ENCODE measurements at places on chromosomes 5 and 9.

- no peak for DNase-seq
Measured at GRCh38 chr9:122028089-122028488, 65.0 kb downstream of the TTLL11 start.

GRCh38 chr5:132427281-132428146, 58.0 kb downstream of the SLC22A5 start:
- peak; percentile 48 for DNase-seq

- DNase-seq: no peak
Measured at GRCh38 chr5:43420241-43420640, 8.1 kb upstream of the CCL28 start.

GRCh38 chr5:58818465-58818864, 235.6 kb downstream of the RAB3C start:
- DNase-seq: no peak

DNA sequence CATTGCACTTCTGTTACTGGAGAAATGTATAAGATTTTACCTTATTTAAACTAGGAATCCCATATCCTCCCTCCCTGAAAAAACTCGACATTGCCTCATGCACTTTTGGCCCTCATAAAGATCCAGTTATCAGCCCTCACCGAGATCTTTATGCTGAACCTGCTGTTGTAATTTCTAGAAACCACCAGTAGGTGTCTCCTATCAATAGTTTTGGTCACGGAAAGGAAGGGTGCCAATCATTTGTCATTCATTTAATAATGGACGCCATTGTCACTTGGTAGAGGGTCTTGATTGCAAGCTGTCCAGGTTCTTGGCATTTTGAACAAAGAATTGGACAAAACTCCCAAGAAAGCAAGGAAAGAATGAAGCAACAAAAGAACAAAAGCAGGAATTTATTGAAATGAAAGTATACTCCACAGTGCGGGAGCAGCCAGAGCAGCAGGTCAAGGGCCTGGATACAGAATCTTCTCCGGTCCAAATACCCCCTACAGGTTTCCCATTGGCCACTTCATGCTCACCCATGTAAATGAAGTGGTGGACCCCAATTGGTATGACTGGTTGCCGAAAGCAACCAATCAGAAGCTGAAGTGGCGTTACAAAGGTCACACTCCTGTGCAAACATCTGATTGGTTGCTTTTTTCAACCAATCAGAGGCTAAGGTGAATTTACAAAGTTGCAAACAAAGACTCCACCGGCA, 524.3 kb downstream of the PSAT1 start:
- DNase-seq: no peak

- DNase-seq: no peak
Measured at GRCh38 chr5:9015260-9015936, 530.5 kb downstream of the SEMA5A start.

DNA sequence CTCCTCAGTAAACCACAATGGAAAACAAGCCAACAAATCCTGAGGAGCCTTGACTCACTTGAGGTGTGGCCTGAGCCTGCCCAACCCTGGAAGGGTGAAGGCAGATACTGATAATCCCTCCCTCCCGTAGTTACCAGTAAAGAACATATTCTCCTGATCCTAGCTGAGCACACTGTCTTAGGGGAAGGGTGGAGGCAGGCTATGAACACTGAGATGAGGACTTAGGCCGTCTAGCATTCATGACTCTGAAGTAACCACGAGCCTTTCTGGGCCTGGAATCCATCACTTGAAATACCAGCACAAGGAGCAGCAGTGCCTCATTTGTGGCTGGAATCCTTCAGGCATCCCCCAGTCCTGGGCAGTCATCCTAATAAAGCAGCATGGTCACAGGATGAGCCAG, 124.5 kb upstream of the PRLR start:
- DNase-seq: no peak

DNA sequence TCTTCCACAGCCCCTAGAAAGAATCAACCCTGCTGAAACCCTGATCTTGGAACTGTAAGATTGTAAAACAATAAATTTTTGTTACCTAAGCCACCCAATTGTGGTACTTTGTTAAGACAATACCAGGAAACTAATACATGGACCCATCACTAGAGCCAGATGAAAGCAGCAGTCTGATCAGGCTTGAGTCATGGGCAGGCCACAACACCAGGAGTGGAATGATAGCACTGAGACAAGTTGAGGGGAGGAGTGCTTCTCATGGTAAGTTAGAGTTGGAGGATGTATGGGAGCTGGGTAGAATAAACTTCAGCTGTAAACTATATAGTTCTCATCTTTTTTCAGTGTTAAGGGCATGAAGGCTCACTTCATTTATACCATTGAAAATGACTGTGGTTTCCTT, 164.4 kb upstream of the OR13F1 start:
- no peak for DNase-seq

DNA sequence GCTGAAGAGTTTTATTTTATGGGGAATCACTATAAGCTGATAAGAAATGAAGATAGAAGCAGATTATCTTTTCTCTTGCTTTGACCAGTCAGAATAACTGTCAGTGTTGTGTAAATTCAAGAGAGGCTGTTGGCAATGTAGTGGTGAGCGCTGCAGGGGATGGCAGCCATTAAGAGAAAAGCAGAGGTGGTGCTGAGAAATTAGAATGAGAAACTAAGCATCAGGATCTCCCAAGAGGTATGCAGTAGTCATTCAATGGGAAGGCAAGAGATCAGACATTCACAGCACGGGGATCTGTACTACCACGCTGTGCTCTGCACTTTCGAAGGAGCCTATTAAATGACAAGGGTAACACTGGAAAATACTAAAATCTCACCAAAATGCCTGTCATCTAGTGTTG, 768.5 kb upstream of the ACO1 start:
- DNase-seq: no peak

DNA sequence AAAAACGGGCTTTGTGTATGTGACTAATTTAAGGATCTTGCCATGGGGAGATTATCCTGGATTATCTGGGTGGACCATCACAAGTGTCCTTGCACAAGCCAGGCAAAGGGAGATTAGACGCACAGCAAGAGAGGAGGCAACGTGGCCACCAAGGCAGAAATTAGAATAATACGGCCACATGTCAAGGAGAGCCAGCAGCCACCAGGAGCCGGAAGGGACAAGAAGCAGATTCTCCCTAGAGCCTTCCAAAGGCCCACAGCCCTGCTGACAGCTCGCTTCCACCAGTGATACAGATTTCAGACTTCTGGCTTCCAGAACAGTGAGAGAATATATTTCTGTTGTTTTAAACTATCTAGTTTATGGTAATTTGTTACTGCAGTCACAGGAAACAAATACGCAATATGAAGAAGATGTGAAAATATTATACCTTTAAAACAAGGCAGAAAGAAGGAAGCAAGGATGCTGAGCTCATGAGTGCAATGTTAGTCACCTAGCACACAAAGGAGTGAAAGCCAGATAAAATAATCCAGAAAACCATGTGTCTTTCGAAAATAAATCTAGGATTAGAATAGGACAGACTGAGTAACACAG, 28.7 kb upstream of the F2RL1 start:
- no peak for DNase-seq

DNA sequence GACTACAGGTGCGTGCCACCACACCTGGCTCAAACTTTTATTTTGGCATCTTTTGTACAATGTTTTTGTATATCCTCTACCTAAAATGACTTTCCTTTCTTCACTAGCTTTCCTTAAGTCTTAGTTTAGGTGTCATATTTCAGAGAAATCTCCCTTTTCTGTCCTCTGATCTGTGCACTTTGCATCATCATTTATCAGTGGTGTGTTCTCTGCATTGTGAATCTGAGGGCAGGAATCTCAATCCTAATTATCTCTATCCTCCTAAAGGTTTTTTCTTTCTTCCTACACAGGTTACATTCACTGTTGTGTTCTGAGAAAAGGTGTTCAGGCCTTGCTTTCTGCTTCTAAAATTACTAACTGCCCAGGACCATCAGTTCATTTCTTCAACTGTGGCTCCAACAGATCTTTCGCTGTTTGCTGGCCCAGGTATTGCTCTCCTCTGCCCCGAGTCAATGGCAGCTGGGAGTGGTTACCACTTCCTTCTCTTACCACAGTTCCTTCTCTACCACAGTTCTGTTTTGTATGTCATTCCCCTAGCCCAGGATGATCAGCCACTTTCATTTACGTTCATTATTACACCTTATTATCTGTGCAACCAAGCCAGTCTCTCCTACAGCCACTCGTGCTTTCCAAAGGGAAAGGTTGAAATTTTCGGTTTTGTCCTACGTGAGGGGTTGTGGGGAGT, 14.0 kb downstream of the TGFBR1 start:
- no peak for DNase-seq

GRCh38 chr5:149268928-149269557, 2.6 kb upstream of the AFAP1L1 start:
- no peak for DNase-seq

DNA sequence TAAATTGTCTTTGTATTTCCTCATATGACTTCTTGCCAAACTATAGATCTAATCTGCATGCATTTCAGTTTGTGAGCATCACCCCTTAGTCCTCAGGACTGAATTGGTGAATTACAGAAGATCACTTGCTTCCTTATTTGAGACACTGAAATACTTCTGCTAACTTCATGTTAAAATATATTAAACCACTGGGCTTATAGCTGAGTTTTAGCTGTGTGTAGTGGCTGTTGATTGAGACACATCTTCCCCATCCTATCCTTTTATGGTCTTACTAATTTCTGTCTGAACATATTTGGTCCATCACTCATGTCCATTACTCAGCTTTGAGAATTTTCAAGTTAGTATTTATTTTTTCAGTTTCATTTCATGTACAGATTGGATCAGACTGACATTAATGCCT, 295.9 kb downstream of the PSAT1 start:
- no peak for DNase-seq

- peak; percentile 55 for DNase-seq
Measured at GRCh38 chr5:169637085-169637548, at the start of gene DOCK2. Gene DOCK2, plus strand, starts transcription at chr5:169637275. Its CDS starts 52 bp downstream, at chr5:169637327.

DNA sequence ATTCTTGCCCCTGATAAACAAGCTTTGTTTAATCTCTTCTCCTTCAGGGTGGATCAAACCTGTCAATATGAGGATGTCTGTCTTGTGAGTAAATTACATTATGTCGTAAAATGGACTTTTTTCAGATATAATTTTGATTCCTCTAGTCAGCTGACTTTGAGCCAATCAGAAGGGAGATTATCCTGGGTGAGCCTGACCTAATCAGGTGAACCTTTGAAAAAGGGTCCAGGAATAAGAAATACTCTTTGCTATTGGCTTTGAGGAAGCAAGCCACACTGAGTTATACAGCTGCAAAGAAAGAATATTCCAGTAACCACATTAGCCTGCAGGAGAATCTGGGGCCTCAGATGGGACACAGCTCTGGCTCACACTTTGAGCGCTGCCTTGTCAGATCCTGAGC, 304.3 kb upstream of the ARRDC3 start:
- no peak for DNase-seq

DNA sequence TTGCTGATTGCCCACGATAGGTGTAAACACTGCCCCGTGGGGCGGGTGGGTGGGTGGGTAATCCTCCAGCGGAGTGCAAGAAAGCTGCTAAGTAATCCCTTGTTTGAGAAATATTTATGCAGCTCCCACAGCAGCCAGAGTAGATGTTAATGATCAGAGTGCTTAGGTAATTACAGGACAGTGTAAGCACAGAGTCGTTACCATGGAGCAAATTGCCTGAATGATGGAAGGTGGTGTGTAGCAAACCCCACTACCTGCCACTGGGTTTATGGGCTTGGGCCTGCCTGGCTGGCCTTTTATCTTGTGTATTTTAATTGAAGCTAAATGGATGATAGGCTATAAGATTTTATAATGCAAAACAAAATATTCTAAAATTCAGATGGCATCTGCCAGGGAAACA, 110.0 kb downstream of the COL5A1 start:
- DNase-seq: no peak

DNA sequence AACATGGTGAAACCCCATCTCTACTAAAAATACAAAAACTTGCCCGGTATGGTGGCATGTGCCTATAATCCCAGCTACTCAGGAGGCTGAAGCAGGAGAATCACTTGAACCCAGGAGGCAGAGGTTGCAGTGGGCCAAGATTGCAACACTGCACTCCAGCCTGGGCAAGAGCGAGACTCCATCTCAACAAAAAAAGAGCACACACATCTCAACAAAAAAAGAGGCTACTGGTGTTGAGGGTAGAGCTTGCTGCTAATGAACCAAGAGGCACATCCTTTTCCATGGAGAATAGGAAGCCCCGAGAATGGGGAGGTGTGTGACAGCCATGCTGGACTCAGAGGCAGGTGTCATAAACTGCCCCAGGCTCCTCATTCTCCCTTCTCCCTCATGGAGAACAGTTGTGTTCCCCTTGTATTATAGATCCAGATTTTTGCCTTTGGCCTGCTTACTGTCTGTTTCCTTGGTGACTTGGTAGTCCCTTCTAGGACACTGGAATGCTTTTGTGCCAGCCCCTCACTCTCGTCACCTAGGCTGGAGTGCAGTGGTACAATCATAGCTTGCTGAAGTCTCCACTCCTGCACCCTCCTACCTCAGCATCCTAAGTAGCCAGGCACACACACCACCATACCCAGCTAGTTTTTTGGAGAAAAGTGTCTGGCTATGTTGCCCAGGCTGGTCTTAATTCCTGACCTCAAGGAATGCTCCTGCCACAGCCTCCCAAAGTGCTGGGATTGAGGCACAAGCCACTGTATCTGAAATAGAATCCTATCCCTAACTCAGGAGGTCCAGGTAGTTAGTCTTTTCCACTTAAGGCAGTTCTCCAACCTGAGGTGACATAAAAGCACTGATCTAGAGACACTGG, 5.1 kb downstream of the RPL12 start:
- DNase-seq: no peak

DNA sequence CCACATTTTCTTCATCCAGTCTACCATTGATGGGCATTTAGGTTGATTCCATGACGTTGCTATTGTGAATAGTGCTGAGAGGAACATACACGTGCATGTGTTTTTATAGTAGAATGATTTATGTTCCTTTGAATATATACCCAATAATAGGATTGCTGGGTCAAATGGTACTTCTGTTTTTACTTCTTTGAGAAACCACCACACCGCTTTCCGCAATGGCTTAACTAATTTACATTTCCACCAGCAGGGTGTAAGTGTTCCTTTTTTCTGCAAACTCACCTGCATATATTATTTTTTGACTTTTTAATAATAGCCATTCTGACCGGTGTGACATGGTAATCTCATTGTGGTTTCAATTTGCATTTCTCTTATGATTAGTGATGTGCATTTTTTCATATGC, 82.2 kb upstream of the RFX3 start:
- no peak for DNase-seq

DNA sequence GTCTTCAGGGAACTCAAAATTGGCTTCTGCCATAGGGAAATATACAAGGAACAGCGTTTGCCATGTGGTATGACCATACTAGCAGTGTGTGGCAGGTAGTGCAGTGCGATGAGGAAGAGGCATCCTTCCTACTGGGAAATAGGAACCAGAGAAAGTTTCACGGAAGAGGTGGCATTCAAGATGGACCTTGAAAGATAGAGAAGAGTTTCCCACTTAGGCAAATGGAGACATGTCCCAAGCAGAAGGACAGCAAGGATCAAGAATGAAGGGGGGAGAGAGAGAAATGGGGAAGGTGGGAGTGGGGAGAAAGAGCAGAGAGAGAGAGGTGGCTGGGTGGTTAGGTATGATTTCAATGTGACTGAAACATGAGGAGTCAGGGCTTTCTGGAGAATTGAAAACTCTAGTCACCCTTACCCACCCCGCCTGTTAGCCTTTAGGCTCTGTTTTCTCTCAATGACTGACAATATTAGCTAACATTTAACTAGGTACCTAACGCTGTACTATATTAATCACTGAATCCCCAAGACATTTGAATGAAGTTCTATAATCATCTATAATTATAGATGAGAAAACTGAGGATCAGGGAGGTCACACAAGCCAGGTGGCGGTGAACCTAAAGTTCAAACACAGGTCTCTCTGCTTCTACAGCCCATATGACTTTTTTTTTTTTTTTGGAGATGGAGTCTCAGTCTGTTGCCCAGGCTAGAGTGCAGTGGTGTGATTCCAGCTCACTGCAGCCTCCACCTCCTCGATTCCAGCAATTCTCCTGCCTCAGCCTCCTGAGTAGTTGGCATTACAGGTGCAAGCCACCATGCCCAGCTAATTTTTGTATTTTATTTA, 171.3 kb downstream of the NR3C1 start:
- DNase-seq: no peak

Measured in stimulated activated CD8-positive, alpha-beta memory T cell treated with anti-CD3 and anti-CD28 coated beads, Interleukin-12 subunit alpha, Interleukin-12 subunit beta, amount 100 ng/mL, for 4 hours (primary cell).